Esophagus muscularis mucosa (tissue), 4 donors: ENCODE measurements at places on chromosomes 12 and 14.
A peak's percentile ranks its signal among the peaks of the same experiment; 100 is the strongest.

- DNase-seq: no peak
Observed at GRCh38 chr12:100554608-100555077, 18.8 kb upstream of the GAS2L3 start.

GRCh38 chr12:4280351-4281163 is 7.0 kb downstream of the CCND2 start:
- DNase-seq: peak; percentile 86

DNA sequence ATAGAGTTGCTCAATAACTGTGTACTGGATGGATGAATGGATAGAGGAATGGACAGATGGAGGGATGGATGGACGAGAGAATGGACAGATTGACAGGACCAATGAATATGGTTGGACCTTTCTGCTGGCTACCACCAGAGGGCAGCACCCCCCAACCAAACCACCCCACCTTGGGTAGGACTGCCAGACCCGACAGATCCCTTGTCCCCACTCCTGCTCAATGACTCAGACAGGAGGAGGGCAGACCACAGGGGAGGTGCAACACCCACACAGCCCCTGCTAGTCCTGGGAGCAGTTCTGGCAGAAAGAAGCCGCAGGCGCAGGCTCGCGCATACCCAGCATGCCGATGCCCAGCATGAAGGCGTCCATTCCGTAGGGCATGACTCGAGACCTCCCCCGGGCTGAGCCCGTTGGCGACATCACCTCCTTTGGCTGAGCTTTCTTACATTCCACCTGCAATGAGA is 12.4 kb downstream of the MSI1 start:
- no peak for DNase-seq

GRCh38 chr12:80830533-80831088 is 107.1 kb downstream of the LIN7A start:
- no peak for DNase-seq

DNA sequence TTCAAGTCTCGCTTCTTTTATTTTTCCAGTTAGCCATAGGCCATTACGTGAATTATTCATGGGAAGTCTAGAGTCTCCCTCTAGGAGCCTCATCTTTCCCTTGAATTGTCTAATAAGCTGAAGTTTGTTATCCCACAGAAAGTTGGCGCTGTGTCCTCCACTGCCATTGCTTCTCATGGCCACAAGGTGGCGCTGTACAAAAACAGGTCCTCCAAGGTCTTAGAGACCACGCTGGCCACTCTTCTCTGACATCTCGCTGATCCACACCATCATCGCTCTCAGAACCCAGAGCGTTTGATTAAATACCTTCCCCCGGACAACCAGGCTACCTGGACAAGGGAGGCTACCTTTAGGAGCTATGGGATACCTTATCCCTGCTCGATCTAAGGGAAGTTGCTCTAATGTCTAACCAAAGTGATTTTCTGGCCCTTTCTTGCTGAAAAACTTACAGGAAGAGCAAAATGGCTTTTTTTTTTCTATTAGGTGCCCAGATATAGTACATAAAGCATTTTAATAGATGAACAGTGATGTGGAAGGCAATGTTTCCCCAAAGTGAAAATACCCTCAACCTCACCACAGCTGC is 110.0 kb downstream of the CCDC60 start:
- DNase-seq: no peak

DNA sequence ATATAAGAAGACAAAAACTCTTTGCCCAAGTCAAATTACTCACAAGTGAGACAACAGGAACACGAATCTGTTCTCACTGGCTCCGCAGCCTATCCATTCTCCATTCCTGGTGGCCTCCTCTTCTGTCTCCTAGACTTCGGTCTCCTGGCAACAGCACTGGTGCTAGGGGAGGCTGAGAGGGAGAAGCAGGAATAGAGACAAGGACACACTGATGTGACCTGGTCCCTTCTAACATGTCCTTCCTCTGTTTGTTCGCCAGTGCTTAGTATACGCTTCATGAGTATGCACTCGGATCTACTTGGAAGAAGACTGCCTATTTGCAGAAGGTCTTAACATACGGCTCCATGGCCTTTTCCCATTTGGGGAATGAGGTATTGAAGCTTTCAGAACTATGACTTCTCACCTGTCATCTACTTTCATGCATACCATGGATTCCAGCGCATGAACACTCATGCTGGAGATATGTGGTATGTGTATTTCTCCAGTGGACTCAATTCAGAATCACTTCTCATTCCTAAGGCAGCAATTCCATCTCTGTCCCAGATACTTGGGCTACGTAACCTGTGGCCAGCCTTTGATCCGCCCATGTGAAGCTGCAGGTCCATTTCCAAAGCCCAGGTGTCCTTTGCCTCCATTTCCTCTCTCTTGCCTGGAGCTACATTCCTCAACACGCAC is 33.9 kb downstream of the BHLHE41 start:
- no peak for DNase-seq

DNA sequence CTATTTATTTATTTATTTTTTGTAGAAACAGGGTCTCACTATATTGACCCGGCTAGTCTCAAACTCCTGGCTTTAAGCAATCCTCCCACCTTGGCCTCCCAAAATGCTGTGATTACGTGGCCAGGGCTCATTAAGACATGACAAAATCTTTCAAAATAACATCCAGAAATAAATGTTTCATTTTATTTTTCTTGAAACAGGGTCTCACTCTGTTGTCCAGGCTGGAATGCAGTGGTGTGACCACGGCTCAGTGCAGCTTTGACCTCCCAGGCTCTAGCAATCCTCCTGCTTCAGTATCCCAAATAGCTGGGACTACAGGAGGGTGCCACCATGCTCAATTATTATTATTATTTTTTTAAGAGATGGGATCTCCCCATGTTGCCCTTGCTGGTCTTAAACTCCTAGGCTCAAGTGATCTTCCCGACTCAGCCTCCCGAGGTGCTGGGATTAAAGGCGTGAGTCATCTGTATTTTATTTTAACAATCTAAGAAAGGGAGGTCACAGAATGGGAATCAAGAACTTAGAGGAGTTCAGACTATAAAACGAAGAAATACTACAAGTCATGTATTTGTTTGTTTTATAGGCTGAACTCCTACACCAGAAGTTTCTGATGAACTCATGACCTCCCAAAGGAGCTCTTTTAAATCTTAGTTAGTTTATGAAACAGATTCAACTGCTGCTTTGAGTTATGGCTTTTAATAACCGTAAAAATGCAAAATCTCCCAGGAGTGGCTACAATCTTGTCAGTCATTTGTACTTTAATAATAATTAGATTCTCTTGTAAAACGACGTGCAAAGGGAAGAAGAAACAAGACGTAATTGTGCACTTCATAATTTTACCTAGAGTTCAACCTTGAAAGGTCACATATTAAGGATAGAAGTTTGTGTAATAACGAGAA is 2.1 kb upstream of the TMEM263 start:
- no peak for DNase-seq

- DNase-seq: no peak
Observed at GRCh38 chr12:43551971-43552559, at the start of gene ADAMTS20. Gene ADAMTS20 (minus strand): TSS chr12:43552203. CDS start chr12:43551921, 282 bp downstream.

DNA sequence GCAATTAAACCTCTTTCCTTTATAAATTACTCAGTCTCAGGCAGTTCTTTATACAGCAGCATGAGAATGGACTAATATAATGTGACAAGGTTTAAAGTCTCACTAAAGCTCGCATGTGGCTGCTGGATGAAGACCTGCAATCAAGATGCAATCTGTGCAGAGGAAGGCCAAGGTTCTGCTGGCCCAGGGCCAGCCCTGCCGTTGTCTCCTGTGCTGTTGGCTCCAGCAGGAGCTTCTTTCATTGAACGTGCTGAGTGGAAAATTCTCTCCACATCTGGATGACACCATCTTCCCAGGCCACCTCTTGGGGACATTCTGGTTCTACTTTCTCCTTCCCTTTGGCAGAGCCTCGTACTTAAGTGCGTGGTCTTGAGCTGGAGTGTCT is 742.2 kb downstream of the VRK1 start:
- DNase-seq: no peak

DNA sequence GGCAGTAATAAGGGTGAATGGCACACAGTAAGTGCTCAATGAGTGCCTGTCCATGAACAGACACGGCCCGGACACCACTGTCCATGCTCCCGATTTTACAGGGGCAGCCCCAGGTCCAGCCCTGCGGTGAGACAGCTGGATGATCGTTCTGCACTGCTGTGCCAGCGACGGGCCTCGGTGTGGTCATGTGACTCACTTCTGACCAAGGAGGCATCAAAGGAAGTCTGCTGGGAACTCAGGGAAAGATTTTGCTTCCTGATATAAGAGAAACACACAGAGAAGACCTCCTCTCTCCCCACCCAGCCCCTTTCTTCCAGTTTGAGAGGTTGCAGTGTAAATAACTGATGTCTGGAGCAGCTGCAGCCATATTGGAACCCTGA is 126.6 kb downstream of the SCARB1 start:
- DNase-seq: no peak

- DNase-seq: no peak
Observed at GRCh38 chr12:116931665-116932064, 20.9 kb downstream of the FBXW8 start.

DNA sequence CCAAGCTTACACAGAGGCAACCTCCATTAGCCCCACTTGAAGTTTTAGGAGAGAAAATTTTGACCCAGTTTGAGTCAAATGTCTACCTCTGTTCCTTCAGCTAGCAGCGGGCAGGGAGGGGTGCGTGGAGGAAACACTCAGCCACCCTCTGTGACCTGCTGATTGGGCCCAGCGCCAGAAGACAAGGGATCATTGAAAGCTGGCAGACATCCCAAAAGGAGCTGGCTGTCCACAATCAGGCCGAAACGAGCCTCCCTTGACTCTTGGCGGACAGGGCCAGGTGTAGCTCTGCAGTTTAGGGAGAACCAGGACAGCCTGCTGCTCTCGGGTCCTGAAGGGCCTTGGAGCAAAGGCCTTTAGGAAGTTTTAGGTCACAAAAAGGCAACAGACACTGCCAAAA is 41.3 kb downstream of the CD9 start:
- no peak for DNase-seq

GRCh38 chr12:115320451-115320850 is 636.5 kb upstream of the TBX3 start:
- no peak for DNase-seq

DNA sequence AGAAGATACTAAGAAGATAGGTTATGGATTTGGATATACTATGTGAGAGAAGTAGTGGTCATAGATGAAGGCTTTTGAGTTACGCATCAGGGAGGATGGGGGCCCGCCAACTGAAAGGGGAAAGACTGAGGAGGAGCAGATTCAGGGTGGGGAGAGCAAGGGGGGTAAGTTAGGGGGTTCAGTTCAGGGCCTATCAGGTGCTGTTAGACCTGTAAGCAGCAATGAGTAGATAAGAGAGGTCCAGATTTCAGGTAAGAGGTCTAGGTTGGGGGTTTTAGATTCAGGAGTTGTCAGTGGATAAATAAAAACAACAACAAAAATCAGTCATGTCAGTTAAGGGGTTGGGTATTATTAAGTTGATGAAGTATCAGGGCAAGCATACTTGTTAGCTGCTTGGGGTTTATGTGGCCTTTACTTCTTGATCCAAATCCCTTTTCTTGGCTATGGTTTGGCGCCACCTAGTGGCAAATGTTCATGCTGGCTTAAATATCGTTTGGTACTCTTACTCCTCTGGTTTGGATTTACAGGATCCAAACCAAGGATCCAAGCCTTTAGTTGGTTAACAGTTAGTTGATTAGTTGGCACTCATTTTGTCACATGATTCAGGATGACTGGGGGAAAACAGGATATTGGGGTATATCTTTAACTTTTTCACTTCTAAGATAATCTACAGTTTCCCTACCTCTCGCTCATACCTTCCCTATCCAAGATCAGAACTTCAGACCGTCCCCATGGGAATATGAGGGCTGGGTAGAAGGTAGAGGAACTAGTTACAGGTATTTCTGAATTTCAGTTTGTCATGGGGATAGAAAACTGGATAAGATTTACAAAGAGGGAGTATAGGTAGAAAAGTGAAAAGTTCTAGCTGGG is 65.1 kb downstream of the PCNX1 start:
- peak; percentile 97 for DNase-seq

DNA sequence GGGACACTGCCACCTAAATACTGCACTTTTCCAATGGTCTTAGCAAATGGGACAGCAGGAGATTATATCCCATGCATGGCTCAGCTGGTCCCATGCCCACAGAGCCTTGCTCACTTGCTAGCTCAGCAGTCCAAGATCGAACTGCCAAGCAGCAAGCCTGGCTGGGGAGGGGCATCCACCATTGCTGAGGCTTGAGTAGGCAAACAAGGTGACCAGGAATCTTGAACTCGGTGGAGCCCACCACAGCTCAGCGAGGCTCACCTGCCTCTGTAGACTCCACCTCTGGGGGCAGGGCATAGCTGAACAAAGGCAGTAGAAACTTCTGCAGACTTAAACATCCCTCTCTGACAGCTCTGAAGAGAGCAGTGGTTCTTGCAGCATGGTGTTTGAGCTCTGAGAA is 370.8 kb upstream of the MGAT4C start:
- DNase-seq: no peak

- DNase-seq: no peak
Observed at GRCh38 chr12:11738450-11738849, 89.0 kb downstream of the ETV6 start.

DNA sequence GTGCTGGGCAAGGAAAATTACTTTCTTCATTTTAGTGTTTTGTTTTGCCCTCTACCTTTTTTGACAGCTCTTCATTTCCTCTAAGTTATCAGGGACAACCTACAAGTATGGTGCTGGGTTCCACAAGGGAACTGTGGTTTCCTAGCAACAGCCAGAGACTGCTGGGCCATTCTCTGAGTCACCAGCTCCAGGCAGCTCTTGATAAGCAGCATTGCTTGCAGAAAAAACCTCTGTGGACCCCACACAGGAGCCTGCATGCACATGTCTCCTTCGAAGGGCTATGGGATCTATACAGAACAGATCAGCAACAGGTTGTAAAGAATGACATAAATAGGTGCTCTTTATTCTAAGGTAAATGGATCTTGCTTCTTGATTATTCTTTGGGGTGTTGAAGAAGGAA is 81.0 kb upstream of the CCDC196 start:
- DNase-seq: peak; percentile 37

GRCh38 chr12:21992823-21993222 is 51.6 kb upstream of the ABCC9 start:
- no peak for DNase-seq

- no peak for DNase-seq
Observed at GRCh38 chr12:92294676-92295440, 149.2 kb upstream of the BTG1 start.

DNA sequence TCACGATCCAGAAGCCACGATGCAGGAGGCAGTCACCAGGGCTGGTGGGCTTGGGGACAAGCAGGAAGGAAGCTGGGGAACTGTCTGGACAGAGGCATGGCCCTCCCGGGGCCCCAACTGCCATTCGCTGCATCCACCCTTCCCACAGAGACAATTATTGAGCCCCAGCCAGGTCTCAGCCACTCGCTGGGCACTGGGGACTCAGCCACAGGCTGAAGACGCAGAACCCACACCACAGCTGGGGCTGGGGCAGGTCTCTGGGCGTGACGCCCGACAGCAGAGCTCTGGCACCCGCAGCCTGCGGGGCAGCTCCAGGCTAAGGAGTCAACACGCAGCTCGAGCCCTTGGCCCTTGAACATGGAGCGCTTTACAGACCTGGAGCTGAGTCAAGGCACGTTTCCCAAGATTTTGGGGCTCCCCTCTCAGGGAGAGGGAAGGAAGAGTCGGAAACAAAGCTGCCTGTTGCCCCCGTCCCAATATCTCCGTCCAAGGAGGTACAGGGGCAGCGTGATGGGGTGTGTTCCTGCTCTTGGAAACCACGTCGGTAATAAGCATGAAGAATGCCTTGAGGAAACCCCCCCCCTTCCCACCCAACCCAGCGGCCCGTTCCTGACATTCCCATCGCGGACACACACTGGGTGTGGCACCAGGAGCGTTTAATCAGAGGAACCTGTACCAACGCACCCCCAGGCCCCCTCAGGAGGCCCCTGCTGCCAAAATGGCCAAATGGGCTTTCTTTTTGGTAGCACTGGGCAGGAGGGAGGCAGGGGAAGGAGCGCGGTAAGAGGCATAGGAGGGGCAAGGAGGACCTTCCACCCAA is 6.7 kb downstream of the RIMBP2 start:
- DNase-seq: no peak

GRCh38 chr14:102066041-102066451 is 20.8 kb downstream of the HSP90AA1 start:
- no peak for DNase-seq
